Naive thymus-derived CD4-positive, alpha-beta T cell (primary cell): ENCODE measurements at places on chromosomes 5 and 9. TPM values are rescaled to one million over a fixed set of nuclear protein-coding genes. Genes with fewer than 3 reads are reported as not detected.

The ANKDD1B gene
- total RNA-seq = 0.70 TPM

The DHFR gene
- 17.4 TPM for total RNA-seq

The AIF1L gene
- total RNA-seq = 0.44 TPM

The CEL gene
- total RNA-seq = 0.32 TPM

The RMI1 gene
- total RNA-seq = 5.2 TPM

The TMOD1 gene
- total RNA-seq = 1.4 TPM

The CPLANE1 gene
- total RNA-seq = 8.0 TPM

The HSD17B3 gene
- not detected for total RNA-seq

The WNK2 gene
- total RNA-seq = 0.44 and 0.69 TPM in 2 replicates

The SUSD3 gene
- total RNA-seq = 62.8 TPM

The UBAC1 gene
- 31.2 TPM for total RNA-seq

The SELENOP gene
- total RNA-seq = 4.8 TPM

The DMRT3 gene
- not detected for total RNA-seq

The PCAT7 gene
- total RNA-seq = not detected in 2 replicates
